ENCODE measurements at places on chromosomes 16 and 17. TPM values are rescaled to one million over a fixed set of nuclear protein-coding genes. Genes with fewer than 3 reads are reported as not detected.

DNA sequence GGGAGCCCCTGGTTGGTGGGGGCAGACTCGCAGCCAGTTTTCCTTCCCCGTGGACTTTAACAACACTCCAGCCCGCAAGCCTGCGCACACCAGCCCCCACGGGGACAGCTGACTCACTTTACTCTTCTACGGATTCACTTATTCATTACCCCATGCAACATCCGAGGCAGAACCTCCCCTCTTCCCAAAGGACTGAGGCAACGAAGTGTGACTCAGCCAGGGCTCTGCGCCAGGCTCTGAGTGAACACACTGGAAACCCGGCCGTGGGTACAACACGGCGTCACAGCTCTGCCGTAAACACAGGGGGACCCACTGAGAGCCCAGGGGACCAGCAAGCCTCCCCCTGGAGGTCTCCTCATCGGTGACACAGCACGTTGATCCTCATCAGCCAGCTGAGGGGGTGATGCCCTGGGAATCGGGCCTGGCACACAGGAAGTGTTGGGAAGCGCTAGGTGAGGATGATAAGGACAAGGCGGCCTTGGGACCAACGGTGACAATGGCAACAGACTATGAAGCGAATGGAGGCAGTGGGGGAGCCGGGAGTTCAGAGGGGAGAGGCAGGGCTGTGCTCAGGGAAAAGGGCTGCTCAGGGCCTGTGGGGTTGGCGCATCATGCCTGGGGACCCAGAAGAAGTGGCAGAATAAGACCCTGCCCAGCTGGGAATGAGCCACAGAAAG lies 14.6 kb downstream of the COTL1 start:
- no peak for DNase-seq

- no peak for DNase-seq
Measured at GRCh38 chr17:2406903-2407790, 6.3 kb upstream of the MNT start.

GRCh38 chr17:27319541-27320221 lies 25.8 kb downstream of the WSB1 start:
- DNase-seq, result no peak

DNA sequence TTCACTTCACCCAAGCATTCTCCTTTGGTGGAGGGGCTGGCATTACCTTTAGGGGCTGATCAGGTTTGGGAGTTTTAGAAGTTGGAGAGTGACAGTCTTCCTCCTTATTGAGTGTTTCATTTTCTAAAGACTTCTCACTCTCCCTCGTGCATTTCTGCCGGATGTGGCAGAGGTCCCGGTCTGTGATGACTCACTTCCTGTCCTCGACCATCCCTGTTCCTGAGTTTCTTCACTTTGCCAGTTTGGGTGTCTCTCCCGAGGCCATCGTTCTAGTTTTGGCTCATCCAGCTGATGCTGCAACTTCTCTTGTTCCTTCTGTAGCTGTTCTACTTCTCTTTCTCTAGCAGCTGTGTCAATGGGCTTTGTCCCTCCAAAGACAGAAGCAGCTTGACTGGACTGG lies 104.3 kb downstream of the PHKB start:
- DNase-seq, result no peak

DNA sequence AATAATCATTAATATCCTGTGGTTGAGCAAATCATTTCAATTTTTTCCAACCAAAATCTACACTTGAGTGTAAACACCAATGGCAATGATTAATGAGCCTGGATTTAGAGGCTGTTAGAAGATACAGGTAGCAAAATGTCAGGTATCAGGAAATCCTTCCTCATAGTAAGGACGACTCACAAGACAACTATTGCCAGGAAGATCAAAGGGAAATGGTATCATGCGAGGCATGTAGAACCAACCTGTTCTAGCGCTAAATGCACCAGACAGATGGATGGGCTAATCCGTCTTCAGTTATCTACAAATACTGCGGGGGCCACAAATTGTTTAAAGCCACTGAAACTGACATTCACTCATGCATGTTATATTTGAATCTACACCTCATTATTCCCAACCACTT lies 28.1 kb downstream of the TOX3 start:
- DNase-seq, result no peak

DNA sequence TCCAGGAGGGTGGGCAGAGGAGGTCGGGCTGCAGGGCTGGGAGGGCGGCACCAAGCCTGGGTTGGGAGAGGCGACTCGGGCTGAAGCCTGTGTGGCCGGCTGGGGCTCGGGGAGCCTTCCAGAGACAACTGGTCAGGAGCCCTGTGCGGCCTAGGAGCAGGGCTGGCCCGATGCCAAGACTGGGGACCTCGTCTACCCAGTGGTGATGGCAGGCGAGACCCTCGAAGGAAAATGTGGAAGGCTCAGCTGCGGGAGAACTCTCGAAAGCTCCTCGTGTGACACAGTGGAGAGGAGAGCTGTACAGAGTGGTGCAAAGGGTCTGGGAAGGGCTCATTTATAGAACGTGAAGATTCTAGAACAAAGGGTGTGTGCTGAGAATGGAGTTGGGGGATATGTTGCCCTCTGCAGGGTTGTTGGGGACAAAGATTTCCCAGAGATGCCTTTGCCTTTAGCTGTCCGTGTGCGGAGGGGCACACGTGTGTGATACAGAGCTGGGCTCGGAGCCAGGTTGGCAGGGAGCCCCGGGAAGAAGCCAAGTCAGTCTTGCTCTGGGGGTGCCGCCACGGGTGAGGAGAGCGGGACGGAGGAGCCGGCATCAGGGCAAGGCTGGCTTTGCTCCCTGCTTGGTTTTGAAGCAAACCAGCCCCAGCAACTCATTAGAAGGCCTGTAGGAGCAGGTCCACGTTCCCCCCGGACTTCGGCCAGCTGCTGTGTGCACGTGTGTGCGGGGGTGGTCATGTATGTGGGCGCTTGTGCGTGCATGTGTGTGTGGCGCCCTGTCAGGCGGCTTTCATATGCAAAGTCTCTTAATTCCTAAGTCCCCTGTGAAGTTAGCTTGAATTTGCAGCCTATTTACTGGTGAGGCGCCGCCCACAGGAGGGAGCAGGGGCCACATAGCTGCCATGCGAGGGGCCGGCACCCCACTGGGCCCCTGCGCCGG lies 132.4 kb upstream of the CHMP6 start:
- no peak for DNase-seq

DNA sequence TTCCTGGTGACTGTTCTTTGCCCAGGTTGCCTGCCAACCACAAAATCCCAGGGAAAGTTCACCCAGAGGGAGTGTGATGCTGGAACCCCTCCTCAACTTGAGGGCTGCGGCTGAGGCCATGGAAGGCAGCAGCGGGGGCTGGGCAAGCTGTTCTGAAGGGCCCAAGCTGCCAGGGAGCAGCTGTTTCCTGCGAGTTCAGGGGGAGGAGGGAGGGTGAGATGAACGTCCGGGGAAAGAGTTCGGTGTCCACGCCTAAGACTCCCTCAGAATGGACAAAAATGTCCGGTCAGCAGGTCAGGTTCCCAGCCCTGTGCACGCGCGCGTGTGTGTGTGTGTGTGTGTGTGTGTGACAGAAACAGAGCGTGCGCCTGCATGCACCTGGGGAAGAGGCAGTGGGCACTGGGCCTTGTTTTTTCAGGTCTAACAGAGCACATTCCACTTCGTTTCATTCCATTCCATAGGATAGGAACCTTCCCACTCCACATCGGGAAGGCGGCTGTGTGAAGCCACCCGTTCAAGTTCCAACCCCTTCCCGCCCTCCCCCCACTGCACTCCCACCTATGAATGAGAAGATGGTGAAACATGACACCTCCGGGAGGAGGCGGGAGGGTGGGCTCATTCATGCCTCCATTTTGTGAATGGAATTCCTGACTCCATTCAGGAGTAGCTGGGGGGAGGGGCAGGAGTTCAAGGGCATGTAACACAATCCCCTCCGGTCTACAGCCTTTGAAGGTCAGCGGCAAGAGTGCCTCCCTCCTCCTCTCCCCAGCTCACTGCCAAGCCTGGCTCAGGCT lies 15.7 kb downstream of the ETV4 start:
- no peak for DNase-seq

GRCh38 chr17:28494445-28495188 lies 11.5 kb upstream of the FOXN1 start:
- DNase-seq, result peak; percentile 91

DNA sequence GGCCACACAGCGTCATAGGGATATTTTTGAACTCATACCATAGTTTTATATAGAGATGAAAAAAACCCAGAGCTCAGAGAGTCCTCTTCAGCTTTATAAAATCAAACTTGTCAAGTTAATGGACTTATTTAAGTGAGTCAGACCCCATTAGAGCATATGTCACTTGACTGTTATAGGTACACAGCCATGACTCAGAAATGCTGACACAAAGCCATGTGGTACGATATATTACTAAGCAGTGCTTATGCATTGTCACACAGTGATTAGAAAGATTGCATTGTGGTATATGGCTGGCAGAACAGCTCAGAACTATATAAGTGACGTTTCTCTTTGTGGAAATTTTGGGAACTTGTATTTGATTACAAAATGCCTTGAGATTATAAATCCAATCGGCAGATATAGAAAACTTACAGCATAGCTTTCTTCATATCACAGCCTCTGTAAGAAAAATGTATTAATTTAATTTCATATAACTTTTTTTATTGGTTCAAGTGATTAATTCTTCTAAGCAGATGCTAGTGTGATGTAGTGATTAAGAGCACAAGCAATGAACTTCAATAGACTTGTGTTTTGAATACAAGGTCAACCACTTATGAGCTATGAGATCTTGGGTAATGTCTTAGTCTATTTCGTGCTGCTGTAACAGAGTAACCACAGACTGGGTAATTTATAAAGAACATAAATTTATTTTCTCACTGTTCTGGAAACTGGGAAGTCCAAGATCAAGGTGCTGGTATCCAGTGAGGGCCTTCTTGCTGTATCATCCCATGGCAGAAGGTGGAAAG lies 25.8 kb upstream of the GINS3 start:
- no peak for DNase-seq

Gene GCGR
- total RNA-seq, result not detected

GRCh38 chr17:44501866-44502375 lies 1.3 kb downstream of the GPATCH8 start:
- peak; percentile 47 for DNase-seq

- DNase-seq, result no peak
Measured at GRCh38 chr17:37446027-37446426, 39.3 kb downstream of the TADA2A start.

- DNase-seq, result no peak
Measured at GRCh38 chr16:84498223-84498610, 6.2 kb downstream of the MEAK7 start.

DNA sequence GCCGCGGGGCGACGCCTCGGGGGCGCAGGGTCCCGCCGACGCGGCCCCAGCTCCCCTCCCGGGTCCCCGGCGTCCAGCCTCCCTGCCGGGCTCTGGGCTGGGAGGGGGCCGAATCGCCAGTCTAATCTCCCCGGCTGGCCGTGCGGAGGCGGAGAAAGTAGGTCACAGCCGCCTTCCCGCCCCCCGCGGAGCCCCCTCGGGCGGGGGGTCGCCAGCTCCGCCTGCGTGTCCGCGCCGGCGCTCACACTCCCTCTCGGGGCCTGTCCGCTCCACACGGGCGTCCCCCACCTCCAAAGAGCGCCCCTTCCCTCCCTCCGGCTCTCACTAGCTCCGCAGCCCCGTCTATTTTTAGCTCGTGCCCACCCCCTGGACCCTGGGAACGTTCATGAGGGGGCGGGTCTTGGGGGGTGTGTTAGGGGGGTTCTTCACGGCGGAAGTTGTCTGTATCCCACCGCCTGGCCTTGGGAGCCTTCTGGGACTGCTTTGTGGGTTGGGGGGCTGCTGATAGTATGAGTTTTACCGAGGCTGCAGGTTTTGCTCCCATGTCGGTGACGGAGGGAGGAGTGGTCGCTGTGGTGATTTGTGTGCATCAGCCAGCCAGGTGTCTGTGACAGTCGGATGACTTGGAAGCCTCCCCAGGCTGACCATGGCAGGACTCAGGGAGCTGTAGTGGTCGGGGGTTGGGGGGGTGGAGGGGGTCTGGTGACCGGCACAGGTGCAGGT lies 1.1 kb downstream of the ATP1B2 start:
- DNase-seq, result no peak

GRCh38 chr16:56589141-56590039 lies at the start of gene MT3:
Gene MT3 (plus strand): TSS chr16:56589528. CDS start chr16:56589591, 63 bp downstream.
- no peak for DNase-seq

Gene STX1B
- total RNA-seq, result 0.11 TPM

GRCh38 chr16:83054283-83054682 lies 427.5 kb downstream of the CDH13 start:
- DNase-seq, result no peak

DNA sequence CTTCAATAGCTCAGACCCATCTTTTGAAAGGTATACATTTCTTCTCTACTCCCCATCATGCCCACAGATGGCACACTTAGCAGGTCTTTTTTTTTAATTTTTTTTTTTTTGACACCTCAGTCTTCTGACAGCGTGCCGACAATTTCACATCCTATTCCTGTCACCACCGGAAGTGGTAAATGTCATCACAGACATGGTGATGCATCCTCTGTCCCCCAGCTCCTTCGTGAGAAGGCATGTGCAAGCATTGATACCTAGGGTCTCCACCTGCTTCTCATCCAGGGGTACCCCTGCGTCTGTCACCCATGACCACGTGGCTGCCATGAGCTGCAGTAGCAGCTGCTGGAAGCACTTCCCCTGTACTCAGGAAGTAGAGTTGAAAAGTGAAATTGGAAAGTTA lies 35.6 kb downstream of the ELAC2 start:
- DNase-seq, result no peak

GRCh38 chr17:72171703-72172667 lies 51.2 kb downstream of the SOX9 start:
- DNase-seq, result no peak

DNA sequence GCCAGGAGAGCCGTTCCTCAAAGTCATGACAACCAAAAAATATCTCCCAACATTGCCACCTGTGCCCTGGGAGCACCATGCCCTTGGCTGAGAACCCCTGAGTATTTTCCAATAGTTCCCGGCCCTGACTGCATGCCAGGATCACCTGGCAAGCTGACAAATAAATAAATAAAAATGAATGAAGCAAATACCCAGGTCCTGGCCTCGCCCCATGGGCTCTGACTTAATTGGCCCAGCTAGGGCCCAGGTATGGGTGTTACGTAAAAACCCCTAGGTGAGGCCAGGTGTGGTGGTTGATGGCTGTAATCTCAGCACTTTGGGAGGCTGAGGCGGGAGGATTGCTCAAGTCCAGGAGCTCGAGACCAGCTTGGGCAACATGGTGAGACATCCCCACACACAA lies 2.7 kb upstream of the C16orf74 start:
- DNase-seq, result no peak

Gene LRRC37A
- total RNA-seq, result 1.7 TPM

Gene CACNG4
- not detected for total RNA-seq

Gene ZNF771
- total RNA-seq, result 13.1 TPM

- DNase-seq, result peak; percentile 92
Measured at GRCh38 chr16:89038221-89038721, 55.4 kb upstream of the ACSF3 start.

Gene ZACN
- total RNA-seq, result not detected

- DNase-seq, result no peak
Measured at GRCh38 chr17:73826181-73826871, 182.1 kb upstream of the SDK2 start.

GRCh38 chr16:24610416-24610755 lies 71.0 kb downstream of the RBBP6 start:
- DNase-seq, result no peak

DNA sequence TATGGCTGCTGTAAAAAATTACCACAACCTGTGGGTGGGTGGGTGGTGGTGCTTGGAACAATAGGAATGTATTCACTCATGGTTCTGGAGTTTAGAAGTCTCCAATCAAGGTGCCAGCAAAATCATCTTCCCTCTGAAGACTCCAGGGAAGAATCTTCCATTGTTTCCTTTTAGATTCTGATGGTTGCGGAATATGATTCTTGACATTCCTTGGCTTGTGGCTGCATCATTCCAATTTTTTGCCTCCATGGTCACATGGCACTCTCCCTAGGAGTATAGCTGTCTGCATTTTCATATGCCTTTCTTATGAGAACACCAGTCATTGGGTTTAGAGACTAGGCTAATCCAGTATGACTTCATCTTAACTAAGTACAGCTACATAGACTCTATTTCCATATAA lies 401.0 kb downstream of the HS3ST3B1 start:
- no peak for DNase-seq

Measured in Karpas-422 (cell line).